ENCODE measurements at places on chromosomes 7 and 10.

DNA sequence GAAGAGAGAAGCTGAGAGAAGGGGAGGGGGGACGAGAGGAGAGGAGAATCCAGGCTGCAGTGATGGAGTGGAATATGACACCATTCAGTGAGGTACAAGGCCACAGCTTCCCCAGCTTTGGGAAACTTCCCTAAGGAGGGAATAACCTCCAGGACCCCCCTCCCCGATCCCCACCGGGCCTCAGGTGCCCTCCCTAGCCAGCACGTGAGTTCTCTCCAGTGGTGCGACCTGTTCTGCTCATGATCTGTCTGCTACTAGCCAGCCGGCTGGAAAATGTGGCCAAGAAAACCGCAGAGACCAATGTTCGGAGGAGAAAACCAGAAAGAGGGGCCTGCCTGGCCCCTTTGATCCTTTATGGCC is 39.9 kb upstream of the AGK start:
- DNase-seq = no peak

- DNase-seq = no peak
Measured at GRCh38 chr10:36779238-36779846, 346.1 kb upstream of the ANKRD30A start.

- no peak for DNase-seq
Measured at GRCh38 chr10:71463111-71463510, 66.4 kb downstream of the CDH23 start.

- DNase-seq = no peak
Measured at GRCh38 chr10:14304046-14304445, 26.7 kb downstream of the FRMD4A start.

DNA sequence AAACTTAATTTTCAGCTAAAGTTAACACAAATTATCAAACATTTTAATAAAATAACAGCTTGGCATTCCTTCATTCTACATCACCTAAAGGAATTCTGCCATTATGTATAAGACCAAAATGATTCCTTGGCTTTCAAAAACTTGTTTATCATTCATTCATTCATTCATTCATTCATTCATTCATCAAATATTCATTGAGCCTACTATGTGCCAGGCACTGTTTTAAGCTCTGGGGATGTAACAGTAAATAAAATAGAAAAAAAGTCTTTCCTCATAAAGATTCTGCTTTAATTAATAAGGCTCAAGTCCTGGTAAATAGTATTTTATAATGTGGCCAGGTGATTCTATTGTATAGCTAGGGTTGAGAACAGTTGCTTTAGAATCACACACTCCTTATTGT is 127.9 kb downstream of the GPR85 start:
- DNase-seq = no peak

GRCh38 chr10:63965846-63966245 is 444.6 kb downstream of the REEP3 start:
- no peak for DNase-seq

DNA sequence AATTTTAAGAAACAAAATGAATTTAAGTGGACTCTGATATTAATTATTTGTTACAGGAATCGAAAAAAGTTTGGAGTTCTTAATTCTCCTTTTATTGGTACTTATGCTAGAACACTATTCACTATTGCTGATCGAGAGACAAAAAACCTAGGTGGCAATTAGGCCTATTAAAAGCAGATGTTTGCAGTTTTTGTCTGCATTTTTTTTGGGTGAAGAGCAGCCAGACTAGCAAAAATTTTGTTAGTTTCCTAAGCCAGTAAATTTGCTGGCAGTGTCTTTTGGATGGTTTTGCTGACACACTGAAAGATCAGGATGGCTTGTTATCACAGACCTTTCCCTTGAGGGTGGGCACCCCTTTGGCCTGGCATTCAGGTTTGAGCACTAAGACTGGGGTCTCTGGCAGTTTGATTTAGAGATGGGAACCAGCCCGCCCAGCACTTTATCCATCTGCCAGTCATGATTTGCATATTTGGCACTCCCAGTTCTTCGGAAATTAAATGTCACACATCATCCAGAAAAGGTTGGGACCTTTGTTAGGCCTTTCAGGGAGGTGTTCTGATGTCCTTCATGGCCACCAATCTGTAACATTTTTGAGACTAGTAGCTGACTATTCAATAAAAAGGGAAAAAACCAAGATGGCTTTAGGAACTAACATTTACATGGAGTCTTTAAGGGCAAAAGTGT is 57.3 kb downstream of the INPP5F start:
- DNase-seq = no peak

- no peak for DNase-seq
Measured at GRCh38 chr7:24025765-24026164, 258.2 kb upstream of the NPY start.

DNA sequence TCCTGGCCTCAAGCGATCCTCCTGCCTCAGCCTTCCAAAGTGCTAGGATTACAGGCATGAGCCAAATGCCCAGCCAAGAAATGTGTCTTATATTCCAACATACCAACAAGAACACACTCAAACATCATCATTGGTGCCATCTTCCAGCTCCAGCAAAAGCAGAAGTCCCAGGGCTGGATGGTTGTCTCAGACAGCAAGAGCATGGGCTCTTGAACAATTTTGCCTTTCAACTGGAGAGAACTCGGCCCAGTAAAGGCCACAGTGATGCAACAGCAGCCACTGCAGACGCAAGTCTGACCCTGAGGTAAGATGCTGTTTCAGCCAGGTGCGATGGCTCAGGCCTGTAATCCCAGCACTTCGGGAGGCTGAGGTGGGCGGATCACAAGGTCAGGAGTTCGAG is 52.8 kb upstream of the NFE2L3 start:
- no peak for DNase-seq

DNA sequence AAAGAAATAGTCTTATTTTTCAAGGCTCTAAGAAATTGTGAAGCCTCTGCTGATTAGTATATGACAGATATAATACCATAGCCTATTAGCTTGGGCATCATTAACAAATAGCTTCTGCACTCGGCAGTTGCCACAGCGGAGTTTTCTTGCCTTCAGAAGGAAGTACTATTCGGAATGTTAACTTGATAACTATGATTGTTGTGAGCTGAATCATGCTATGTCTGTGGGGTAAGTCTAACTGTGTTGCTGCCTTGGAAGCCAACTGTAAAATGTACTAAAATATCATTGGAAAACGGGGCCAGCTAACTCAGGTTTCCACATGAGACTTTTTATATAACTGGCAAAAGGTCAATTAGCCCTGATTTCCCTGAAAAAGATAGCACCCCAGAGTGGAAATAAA is 93.2 kb downstream of the TWIST1 start:
- DNase-seq = no peak

- DNase-seq = no peak
Measured at GRCh38 chr7:27670177-27670576, 7.5 kb upstream of the HIBADH start.

DNA sequence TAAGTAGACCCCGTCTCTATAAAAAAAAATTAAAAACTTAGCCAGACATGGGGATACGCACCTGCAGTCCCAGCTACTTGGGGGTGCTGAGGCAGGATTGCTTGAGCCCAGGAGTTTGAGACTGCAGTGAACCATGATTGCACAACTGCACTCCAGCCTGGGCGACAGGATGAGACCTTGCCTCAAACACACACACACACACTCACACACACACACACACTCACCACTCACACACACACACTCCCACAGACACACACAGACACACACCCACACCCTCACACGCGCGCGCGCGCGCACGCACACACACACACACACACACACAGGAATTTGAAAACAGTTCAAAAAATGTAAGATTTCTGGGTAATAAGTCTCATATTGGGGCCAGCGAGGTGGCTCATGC is 8.7 kb upstream of the GRIFIN start:
- DNase-seq = no peak

GRCh38 chr7:69624435-69625230 is 26.4 kb downstream of the AUTS2 start:
- no peak for DNase-seq

DNA sequence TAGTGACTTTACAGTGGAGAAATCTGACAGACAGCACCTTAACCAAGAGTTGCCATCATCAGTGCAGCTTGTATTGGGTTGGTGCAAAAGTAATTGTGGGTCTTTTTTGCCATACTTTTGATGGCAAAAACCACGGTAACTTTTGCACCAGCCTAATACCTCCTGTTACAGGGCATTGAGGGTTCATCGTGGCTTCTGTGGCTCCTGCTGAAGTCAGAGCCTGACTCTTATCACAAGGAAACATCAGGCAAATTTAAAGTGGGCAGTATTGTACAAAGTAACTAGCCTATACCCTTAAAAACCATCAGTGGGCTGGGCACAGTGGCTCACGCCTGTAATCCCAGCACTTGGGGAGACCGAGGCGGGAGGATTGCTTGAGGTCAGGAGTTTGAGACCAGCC is 117.4 kb downstream of the HECW1 start:
- no peak for DNase-seq

All from activated CD4-positive, CD25-positive, alpha-beta regulatory T cell (primary cell).